ENCODE measurements at places on chromosomes 4 and X.

- no peak for DNase-seq
These were observed 5.0 kb upstream of the ABLIM2 start for GRCh38 chr4:8163436-8164193.

- no peak for DNase-seq
These were observed 43.6 kb upstream of the GRPEL1 start for GRCh38 chr4:7111441-7111840.

DNA sequence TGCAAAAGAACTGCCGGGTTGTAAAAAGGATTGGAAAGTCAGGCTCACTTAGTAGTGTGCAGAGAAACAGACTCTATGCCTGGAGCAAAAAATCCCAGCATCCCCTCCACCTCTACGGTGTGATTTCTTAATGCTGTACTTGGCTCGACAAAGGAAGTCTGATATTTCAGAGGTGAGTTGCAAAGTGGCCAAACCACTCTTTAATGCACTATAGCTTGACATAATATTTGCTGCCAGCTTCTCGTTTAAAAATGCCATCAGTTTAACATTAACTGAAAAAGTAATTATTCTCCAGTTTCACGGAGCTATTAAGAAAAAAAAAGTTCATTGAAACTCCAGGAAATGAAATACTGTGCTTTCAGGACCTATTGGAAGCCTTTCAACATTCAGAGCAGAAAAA, 448.3 kb upstream of the ZFP42 start:
- no peak for DNase-seq

- DNase-seq = no peak
These were observed 82.5 kb downstream of the ARHGAP10 start for GRCh38 chr4:147814376-147814775.

- DNase-seq = no peak
These were observed 113.6 kb downstream of the GLUD2 start for GRCh38 chrX:121160987-121161386.

DNA sequence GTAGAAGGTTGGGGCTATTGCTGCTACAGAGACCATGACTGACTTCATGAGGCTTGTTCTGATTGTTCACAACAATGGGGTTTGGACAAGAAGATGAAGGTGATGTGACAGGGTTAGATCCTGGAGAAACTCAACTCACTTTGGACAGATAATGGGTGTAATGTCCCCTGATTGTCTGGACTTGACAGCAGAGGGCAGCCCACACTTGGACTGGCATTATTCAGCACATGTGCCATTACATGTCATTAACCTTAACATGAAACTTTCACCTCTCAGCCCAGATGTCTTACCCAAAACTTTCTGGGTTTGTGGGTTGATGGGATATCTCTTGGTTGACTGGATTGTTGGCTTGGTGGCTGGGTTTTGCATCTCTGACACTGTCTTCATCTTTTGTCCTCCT, 101.5 kb downstream of the MXRA5 start:
- DNase-seq = no peak

DNA sequence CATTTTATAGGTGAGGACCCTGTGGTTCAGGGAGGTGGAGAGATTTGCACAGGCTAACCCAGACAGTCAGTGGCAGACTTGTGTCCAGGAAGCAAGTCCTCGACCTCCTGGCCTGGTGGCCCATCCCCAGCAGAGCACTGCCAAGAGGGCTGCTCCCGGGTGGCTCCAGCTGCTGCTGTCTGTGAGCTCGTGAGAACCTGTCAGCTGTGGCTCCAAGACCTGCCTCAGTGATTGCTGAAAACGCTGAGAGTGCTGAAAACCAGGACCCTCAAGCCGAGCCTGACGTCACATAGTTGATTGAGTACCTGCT, 74.2 kb downstream of the RTL9 start:
- no peak for DNase-seq

DNA sequence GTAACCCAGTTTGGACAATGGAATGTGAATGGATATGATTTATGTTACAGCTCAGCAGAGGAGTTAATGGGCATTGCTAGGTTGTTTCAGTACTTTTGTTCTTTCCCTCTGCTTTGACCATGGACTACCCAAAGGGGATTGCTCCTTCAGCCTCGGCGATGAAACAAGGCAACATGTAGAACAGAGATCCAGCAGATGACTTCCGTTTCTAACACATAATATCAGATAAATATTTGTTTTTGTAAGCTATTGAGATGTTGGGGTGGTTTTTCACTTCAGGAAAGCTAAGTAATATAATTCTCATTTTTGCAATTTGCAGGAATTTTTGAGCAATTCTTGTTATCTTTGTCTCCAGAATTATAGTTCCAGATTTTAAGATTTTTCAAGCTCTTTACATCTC, 934.6 kb upstream of the GRID2 start:
- no peak for DNase-seq

GRCh38 chrX:10512258-10512657, 108.1 kb downstream of the MID1 start:
- no peak for DNase-seq

GRCh38 chr4:169238445-169238844, 32.3 kb downstream of the SH3RF1 start:
- DNase-seq = no peak

DNA sequence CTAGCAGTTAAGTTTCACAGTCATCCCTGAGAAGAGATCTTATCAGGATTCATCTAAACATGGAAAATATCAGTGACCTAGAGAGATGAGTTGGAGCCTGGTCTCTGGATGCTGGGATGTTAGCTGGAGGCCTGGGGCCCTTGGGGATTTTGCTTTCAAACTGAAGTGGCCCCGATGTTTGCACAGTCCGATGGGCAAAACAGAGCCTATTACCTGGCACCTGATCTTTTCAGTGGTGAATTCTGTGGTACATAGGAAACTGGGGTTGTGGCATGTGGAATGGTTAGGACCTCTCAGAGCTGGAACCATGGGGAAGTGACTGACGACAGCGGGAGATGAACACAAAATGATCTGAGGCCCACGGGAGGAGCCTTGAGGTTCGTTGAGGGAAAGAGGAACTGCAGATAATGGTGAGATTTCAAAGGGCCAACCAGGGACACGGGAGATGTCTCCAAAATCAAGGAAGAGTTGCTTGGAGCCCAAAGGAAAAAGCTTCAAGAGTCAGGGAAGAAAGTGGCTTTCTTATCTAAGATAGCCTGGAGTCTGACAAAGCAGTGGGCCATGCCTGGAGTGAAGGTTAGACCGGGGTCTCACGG, 17.8 kb upstream of the TENM3 start:
- no peak for DNase-seq

- DNase-seq = no peak
These were observed 34.7 kb upstream of the CYP2U1 start for GRCh38 chr4:107896646-107897045.

DNA sequence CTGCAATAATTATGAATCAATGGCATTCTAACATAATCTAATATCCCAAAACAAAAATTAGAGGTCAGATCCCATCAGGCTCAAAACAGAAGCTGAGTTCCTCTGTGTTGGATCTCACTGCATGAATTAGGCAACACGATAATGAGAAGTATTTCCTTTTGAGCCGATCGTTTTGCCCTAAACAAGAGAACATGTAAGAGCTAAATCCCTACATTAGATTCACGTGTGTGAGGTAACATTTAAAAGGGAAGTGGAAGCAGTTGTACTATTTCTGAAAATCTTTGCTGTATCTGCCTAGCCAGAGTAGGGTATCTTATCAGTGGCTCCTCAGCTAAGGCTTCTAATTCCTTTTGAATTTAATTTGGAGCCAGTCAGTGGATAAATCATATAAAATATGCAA, 115.6 kb downstream of the C4orf51 start:
- no peak for DNase-seq

DNA sequence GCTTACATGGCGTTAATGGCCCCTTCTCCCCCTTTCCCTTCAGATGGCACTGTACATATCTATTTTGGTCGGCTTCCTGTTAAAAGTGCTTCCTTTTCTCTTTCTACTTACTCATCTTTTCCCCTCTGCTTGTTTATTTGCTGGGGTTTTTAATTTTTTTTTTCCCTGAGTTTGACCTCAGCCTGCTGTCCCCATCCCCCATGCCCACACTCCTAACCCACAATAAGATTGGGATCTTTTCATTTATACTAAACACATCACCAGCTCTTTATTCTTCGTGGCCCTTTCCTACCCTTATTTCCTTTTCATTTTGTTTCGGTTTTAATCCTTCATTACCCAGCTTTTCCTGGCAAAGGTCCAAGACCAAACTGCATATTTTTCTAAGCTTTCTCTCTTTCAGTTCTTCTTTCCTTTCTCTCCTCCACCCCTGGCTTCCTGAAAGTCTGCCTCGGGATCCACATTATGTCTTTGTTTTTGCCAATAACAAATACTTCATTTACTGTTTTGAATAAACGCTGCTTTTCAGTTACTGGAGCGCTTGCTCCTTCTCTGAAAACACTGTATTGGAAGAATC, 152.0 kb upstream of the USP9X start:
- peak; percentile 14 for DNase-seq

GRCh38 chrX:31209005-31209628, 137.3 kb upstream of the FTHL17 start:
- DNase-seq = no peak

DNA sequence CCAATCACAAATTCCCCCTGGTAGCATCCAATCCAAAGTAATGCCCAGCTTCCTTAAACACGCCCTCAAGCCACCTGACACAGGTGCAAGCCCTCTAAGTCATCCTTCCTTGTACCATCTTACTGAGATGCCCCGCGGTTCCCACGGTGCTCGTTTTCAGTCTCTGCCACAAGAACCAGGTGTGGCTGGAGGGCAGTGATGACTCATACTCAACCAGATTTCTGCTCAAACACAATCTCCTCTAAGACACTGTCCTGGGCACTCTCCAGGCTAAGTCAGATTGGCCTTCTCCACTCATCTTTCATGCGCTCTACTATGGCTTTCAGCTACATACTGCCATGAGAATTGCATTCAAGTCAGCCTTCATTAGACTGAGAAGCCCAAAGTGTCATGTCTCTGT, 3.5 kb downstream of the SH3KBP1 start:
- peak; percentile 59 for DNase-seq

- DNase-seq = no peak
These were observed 83.8 kb downstream of the UNC5C start for GRCh38 chr4:95465010-95465409.

DNA sequence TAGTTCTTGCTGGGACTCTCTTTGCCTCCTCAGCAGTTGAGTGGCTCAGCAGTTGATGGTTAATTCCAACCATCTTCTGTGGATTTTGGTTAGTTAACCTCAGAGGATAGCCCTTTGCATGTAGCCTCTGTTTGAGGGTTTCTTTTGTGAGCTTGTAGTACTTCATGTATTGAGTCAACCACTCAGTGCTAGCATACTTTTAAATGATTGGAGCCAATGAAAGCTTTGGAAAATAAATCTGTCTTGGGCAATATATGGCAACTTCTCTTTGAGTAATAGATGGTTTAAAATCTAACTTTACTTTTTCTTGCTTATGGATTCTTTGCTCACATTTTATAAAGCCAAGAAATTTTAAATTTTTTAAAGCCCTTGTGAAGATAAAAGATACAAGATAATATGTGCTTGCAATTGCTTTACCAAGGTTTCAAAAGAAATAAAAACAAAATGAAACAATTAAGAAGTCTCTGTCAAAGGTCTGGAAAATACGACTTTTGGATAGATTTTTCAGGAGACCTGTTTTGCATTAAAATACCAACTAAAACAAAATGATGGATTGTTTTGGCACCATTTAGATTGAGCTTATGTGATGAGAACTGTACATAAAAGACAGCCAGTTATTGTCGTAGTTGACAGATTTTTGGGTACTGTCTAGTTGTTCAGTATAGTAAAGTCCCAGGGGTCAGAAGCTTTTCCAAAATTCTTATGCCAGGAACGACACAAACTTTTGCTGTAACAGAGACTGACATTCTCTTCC, 181.9 kb downstream of the SPRY1 start:
- no peak for DNase-seq

DNA sequence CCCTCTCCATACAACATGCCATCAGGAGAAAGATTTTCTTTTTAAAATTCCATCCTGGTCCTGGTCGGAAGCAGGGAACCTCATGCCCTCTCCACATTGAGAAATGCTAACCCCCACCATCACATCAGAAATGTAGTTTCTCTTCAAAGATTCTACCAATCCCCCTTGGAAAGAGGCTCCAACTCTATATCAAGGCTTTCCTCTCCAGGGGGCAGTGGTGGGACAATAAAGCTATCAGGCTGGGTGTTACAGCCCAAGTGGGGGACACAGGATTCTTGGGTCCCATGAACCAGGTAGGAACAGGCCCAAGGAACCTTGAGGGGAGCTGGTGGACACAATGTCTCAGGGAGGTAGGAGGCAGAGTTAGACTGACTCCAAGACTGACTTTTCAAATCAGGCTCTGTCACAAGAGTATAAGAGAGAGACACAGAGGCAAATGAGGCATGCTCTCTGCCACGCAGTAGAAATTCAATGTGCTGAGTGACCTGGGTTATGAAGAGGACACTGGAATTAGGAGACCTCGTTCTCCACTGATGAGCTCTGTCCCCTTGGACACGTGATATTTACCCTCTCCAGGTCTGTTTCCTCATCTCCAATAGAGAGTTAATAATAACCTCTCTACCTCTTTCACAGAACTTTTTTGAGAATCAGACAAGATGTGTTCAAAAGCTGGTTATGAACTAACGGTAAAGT, 4.5 kb downstream of the GJB1 start:
- DNase-seq = no peak

DNA sequence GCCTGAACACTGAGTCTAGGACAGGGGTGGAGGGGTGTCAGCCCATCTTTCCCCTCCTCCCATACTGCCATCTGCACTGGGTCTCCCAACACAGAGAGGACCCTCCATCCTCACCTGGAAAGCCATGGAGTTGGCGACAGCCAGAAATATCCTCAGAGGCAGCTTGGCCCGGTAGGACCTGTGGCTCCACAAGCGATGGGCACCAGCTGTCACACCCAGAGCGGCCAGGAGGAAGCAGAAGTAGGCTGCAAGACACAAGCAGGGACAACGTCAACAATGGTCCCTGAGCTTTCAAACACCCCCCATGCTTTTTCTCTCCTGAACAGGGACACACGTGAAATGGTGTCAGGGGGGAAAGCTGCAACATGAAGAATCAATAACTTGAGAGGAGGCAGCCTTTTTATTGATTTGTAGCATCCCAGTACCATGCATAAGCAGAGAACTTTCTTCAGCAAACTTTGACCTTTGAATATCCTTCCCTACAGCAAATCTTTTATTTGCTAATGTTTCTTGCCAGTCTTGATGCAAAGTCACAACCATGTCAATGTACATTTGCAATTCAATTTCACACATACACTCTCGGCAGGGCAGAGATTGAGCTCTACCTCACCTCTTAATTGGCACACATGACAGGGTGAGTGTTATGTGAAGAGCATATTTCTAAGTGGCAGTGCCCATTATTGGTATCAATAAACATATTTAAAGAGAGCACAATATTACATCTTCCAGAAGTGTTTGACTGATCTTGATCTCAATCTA, 93.2 kb downstream of the SCD5 start:
- DNase-seq = no peak

DNA sequence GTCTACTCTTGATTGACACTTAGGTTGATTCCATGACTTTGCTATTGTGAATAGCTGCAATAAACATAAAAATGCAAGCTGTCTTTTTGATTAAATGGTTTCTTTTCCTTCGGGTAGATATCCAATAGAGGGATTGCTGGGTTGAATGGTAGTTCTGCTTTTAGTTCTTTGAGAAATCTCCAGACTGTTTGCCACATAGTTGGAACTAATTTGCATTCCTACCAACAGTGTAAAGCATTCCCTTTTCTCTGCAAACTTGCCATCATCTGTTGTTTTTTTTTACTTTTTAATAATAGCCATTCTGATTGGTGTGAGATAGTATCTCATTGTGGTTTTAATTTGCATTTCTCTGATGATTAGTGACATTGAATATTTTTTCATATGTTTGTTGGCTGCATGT, 122.2 kb upstream of the PRKG2 start:
- no peak for DNase-seq

Data from activated T-cell treated with anti-CD3 and anti-CD28 coated beads, Interleukin-2, amount 50 U/mL, for 72 hours (primary cell).